ENCODE measurements at places on chromosomes 1 and 21.

- DNase-seq: no peak
Measured at GRCh38 chr1:226664413-226665101, 74.5 kb downstream of the ITPKB start.

DNA sequence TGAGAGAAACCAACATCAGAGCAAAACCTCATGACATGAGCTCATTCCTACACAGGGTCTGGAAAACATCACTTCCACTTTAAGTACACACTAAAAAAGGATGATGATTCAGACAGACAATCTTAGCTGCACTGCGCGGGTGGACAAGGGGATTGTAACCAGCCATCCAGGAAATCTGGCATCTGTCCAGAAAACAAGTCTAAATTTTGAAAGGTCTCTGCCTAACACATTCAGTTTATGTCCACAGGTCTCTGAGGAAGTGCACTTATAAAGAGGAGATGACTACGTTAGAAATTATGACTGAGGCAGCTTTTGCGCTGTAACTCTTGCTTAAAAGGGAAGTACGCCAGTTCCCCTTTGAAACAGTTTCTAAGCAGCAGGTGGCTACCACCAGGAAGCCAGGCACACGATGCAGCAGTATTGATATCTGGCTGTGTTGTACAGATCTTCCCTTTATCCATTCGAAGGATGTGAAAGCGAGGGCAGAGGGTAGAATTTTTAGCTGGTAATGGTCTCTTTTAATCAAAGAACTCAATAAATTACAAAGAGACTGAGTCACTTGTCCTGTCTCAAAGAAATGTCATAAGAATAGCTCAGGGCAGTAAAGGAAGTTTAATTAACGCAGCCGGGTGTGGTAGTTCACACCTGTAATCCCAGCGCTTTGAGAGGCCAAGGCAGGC is 128.0 kb downstream of the SETD4 start:
- peak; percentile 36 for DNase-seq

DNA sequence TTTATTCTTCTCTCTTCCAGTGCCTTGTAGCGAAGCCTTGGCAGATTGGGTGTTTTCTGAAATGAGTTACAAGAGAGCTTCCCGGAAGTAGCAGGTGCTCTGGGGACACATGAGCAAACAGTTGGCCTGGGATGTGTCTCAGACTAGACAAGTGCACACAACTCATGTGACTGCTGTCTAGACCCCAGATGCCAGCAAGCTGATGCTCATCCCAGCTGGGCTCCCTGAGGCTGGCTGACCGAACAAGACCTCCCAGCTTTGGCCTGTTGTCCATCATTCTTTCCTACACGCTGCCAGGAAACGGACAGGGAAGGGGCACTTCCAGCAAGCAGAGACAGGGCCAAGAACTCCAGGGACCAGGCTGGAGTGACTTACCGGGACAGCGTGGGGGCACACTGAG is 18.7 kb upstream of the CSF1 start:
- no peak for DNase-seq

DNA sequence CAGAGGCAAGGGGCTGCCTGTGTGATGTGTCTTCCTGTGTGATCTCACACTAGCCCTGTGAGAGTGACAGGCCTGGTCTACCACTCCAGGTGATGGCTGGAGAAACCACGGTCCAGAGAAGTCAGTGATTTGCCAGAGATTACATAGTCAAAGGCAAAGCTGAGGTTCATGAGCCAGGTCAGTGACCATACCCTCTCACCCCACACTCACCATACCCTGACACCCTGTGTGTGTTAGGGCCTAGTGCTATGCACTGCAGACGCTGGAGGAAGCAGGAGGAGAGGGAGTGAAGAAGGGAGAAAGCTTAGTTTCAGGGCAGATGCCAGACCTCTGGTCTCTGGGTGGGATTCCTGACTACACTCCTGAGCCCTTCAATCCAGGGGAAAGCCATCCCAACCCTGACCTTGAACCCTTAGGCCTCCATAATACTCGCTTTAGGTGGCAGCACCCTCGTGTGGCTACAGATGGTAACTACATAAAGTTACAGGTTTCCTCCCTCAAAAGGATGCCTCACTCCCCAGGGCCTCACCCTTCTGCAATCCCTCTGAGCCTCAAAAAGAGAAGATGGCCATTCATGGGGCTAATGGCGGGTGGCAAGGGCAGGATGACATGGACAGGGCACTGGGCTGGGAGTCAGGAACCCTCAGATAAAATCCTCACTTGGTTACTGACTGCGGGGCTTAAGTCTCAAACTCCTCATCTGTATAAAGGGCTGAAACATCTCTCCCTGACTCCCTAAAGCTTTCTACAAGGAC is 20.8 kb upstream of the SDC3 start:
- no peak for DNase-seq

All from GM12878 (cell line).